ENCODE measurements at places on chromosomes 1 and 21.

DNA sequence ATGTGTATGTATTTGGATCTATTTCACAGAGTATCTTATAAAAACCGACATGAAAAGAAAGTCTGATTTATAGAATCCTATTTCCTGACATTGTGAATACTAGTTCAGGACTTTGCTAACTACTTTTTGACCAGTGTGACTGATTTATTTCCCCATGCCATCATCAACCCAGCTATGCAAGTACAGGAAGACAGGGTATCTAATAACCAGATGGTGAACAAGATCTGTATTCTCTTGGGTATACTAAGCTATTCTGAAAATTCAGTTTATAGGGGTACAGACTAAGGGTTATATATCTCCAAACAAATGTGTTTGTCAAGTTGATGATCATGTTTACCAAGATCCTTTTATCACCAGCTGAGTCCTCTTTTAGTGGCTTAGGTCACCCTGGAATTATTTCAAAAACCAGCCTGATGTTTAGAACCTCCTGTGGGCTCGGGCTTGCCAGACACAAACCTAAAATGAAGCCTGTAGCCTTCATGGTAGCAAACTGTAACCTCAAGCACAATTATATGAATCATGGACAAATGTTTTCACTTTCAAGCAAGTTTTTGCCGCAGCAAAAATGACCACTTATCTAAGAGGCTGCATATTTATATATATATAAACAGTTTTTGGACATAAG lies 185.1 kb downstream of the FGGY start:
- no peak for DNase-seq
- H3K4me3 ChIP-seq = no peak overlapping the region

DNA sequence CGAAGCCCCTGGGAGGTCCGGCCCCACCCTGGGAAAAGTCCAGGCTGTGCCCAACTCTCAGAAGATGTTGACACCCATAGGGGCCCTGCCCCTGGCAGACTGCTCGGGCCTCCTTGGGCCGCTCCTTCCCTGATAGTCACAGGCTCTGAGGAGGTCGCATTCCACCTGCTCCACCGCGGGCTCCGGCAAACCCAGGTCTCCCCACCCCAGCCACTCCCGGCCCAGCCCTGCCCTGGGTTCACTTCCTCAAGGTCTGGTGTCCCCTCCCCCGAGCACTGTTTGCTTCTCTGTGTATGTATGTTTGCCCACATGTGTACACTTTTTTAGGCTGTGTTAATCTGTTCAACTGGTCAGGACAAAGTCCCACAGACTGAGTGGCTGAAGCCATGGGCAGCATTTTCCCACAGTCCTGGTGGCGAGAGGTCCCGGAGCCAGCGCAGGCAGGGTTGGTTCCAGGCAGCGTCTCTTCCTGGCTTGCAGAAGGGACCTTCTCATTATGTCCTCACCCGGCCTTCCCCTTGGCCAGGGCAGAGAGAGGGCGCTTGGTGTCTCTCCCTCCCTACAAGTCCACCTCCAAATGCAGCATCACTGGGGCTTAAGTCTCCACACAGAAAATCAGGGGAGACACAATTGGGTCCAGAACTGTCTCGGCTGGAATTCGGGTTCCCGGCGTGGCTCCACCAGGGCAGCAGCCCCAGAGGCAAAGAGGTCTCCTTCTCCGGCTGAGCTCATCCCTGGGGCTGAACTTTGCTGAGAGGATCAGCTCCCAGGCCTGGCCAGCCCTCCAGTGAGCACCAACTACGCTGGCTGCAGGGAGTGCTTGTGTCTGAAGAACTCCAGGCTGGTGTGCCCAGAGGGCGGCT lies 10.5 kb upstream of the PRXL2B start:
- no peak for DNase-seq
- no peaks in the 10 kb centered on the region for H3K36me3 ChIP-seq
- no peak overlapping the region for H3K4me3 ChIP-seq
- no peaks in the 10 kb centered on the region for H3K27me3 ChIP-seq

DNA sequence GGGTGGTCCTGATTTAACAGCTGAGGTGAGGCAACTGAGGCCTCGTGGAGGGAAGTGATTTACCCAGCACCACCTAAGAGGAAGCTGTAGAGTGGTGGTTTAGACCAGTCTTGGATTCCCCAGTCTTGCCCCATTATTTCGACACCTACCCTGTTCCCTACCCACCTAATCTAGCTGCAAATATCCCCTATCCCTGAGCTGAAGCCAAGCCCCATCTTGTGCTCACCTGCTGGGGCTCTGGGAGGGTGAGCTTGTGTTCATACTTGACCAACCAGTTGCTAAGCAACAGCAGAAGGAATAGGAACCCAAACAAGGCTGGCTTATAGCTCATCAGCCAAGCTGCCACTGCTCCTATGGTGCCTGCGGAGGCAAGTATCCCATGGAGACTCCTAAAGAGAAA lies 2.0 kb downstream of the TEX46 start:
- no peaks in the 10 kb centered on the region for H3K4me1 ChIP-seq
- H3K36me3 ChIP-seq = no peaks in the 10 kb centered on the region
- peak; percentile 13 for DNase-seq
- H3K27ac ChIP-seq = no peak overlapping the region

- no peak for DNase-seq
- no peak overlapping the region for H3K27ac ChIP-seq
- peaks cover 5% of the 10 kb centered on the region for H3K27me3 ChIP-seq
These were observed 392 bp upstream of the TAGLN2 start for GRCh38 chr1:159925719-159926078.

- no peak overlapping the region for H3K27ac ChIP-seq
- no peak for DNase-seq
- peaks cover 3% of the 10 kb centered on the region for H3K4me1 ChIP-seq
These were observed 298.2 kb downstream of the SPATA17 start for GRCh38 chr1:217929213-217929885.

DNA sequence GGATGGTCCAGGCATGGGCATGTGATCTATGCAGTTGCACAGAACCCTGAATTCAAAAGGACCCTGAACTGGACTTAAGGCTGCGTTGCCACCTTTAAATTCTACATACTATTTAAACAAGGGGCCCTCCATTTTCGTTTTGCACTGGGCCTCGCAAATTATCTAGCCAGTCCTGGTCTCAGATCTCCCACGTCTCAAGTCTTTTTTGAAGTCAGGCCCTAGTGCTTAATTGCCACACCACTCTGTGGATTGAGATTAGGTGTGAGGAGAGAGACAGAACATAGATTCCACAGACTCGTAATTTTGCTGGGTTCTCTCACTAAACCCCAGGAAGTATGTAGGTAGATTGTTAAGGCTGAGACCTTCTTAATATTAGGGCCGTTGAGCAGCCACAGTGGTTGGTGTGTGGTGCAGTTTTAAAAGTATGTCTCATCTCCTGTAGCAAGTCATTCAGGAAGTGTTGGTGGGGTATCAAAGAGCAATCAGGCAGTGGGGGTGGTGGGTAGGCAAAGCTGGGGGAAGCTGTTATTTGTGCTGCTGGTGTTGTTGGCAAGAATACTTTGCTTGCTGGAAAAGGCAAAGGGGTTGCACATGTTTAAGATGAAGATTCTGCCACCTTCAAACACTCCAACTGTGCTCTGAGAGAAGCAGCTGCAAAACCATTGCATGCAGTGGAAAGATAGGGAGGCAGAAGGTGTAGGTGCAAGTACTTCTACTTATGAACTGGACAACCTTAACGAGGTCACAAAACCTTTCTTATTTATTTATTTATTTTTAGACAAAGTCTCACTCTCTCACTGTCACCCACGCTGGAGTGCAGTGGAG lies 11.2 kb downstream of the CD84 start:
- no peaks in the 10 kb centered on the region for H3K27me3 ChIP-seq
- no peak overlapping the region for H3K4me3 ChIP-seq
- DNase-seq = no peak

- H3K4me3 ChIP-seq = no peak overlapping the region
- DNase-seq = no peak
- H3K4me1 ChIP-seq = peaks cover 12% of the 10 kb centered on the region
- H3K27ac ChIP-seq = no peak overlapping the region
- H3K36me3 ChIP-seq = no peaks in the 10 kb centered on the region
These were observed 166.6 kb downstream of the DYRK1A start for GRCh38 chr21:37532868-37533780.

- H3K36me3 ChIP-seq = no peaks in the 10 kb centered on the region
- H3K4me1 ChIP-seq = no peaks in the 10 kb centered on the region
- no peak overlapping the region for H3K4me3 ChIP-seq
- peak; percentile 80 for DNase-seq
- H3K27me3 ChIP-seq = no peaks in the 10 kb centered on the region
- H3K27ac ChIP-seq = no peak overlapping the region
These were observed 66.7 kb downstream of the XCL1 start for GRCh38 chr1:168643152-168643551.

DNA sequence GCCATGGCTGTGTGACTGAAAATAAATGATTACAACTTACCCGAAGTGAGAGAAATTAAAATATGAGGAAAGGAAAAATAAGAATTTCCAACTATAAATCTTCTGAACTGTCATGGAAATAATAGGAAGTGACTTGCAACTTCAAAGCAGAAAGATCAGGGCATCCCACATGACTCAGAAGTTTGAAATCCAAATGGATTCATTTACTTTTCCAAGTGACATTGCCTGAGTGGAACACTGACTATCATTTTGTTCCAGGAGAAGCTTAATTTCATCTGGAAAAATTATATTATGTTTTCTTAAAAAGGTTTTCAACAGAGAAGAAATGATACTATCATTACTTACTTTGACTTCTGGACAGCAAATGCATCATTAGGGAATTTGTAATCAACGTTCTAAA lies 110.8 kb downstream of the GREM2 start:
- H3K36me3 ChIP-seq = no peaks in the 10 kb centered on the region
- no peaks in the 10 kb centered on the region for H3K27me3 ChIP-seq
- no peak overlapping the region for H3K4me3 ChIP-seq

- H3K27ac ChIP-seq = no peak overlapping the region
- H3K36me3 ChIP-seq = no peaks in the 10 kb centered on the region
- H3K4me3 ChIP-seq = no peak overlapping the region
- no peaks in the 10 kb centered on the region for H3K27me3 ChIP-seq
- peaks cover 21% of the 10 kb centered on the region for H3K4me1 ChIP-seq
- DNase-seq = no peak
These were observed 8.7 kb upstream of the ECE1 start for GRCh38 chr1:21298981-21299391.

DNA sequence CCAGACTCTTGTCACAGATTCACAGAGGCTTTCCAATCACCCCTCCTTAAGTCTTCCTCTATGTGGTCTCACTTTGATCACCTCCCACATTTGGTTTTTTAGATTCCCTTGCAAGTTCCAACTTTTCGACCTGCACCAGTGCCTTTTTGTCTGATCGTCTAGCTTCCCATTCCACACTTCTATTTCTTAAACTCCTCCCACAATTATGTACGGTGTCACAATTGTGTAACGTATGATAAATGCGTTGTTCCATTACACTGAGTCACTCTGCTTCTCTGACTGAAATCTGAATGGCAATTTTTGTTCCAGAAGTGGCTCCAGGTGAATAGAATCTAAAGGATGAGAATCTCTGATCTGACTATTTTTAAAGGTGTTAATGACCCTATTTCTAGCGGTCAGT lies 320.1 kb downstream of the LMX1A start:
- H3K27me3 ChIP-seq = no peaks in the 10 kb centered on the region
- H3K4me3 ChIP-seq = no peak overlapping the region
- DNase-seq = no peak
- H3K36me3 ChIP-seq = no peaks in the 10 kb centered on the region
- no peak overlapping the region for H3K27ac ChIP-seq

GRCh38 chr1:153953859-153954365 lies 4.5 kb downstream of the CRTC2 start:
- H3K4me3 ChIP-seq = no peak overlapping the region
- no peaks in the 10 kb centered on the region for H3K27me3 ChIP-seq
- peaks cover 27% of the 10 kb centered on the region for H3K36me3 ChIP-seq
- DNase-seq = no peak

DNA sequence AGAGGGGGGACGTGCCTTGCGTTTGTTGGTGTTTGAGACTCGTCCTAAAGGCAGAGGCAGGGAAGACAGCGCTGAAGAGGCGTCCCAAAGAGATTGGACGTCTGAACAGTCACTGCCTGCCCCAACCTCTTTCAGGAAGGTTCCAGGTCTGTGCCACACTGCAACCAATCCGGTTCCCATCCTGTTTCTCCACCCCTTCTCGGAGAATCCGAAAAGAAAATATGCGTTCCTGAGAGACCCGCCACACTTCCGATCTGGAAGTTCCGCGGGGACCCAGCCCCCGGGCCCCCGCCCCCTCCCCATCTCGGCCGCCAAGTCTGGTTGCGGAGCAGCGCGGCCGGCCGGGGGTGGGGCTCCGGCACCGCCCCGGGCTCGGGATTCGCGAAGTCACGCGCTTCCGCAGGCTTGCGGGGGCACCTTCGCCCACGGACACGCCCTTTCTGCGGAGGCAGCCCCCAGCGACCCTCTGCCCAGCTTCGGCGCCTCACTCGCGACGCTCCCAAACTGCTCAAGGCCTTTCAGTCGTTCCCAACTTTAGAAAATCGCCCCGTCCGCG lies 124.5 kb upstream of the DPYD start:
- no peak overlapping the region for H3K27ac ChIP-seq
- peak overlapping the region; percentile 47 for H3K4me3 ChIP-seq
- peaks cover 91% of the 10 kb centered on the region for H3K27me3 ChIP-seq
- no peaks in the 10 kb centered on the region for H3K36me3 ChIP-seq
- H3K4me1 ChIP-seq = peaks cover 7% of the 10 kb centered on the region

- H3K36me3 ChIP-seq = peaks cover 9% of the 10 kb centered on the region
- no peak overlapping the region for H3K27ac ChIP-seq
- no peak for DNase-seq
- H3K27me3 ChIP-seq = no peaks in the 10 kb centered on the region
These were observed 38.0 kb downstream of the ARHGAP29 start for GRCh38 chr1:94199398-94199797.

All from cardiac muscle cell (in vitro differentiated cells and primary cell).